ENCODE measurements at places on chromosomes 2 and 18.

DNA sequence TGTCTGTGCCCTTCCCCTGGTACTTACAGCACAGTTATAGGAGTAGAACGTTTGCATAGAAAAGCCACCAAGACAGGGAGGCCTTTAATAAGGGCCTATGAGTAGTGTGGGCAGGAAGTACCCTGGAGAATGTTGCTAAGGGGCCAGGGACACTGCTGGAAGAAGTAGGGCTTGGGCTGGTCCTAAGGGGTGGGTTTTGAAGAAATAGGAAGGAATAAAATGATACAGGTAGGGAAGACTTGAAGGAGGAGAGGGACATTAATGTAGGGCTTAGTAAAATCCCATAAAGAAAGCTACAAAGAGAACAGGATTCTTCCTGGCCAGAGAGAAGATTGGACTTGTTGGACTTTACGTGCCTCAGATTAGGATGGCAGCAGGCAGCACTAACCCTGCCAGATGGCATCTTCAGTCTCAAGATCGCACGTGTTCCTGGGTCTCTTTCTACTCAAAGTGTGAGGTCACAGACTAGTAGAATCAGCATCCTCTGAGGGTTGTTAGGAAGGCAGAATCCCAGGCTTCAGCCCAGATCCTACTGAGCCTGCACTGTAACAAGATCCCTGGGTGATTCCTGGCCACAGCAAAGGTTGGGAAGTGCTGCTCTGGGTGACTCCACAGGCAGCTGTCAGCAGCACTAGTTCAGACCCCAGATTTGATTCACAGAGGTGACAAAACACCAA, 39.2 kb downstream of the EPAS1 start:
- DNase-seq: no peak

DNA sequence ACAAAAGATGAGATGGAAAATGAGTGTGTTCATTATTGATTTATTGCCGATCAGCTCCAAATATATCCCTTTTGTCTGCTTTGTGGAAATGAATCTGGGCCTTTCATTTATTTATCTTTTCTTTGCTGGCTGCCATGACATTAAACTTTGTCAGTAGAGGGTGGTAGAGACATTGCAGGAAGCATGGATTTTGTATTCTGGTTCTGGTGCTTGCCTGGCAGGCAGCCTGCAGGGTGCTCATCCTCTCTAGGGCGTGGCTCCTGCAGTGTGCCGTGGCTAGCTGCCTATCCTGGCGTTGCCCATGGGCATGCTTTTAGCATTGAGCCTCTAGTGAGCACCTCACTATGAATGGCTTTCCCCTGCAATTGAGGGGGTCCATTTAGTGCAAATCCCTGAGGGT, 593.1 kb downstream of the RNF144A start:
- DNase-seq: no peak

DNA sequence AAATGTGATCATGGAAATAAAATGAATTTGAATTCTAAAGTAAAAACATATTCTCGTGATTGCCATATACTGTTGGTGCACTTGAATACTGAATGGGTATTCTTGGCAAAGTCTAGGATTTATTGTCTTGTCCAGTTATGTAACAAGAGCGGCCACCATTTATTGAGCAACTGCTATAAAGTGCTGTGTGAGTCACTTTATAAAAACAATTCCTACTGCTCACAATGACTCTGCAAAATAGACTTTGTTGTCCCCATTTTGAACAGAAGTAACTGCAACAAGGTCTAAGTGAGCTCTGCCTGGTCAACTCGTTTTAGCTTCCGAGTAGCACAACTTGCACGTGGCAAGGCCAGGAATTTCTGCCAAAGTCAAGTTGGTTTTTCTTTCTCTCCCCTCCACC, 995.6 kb upstream of the FANCL start:
- no peak for DNase-seq

DNA sequence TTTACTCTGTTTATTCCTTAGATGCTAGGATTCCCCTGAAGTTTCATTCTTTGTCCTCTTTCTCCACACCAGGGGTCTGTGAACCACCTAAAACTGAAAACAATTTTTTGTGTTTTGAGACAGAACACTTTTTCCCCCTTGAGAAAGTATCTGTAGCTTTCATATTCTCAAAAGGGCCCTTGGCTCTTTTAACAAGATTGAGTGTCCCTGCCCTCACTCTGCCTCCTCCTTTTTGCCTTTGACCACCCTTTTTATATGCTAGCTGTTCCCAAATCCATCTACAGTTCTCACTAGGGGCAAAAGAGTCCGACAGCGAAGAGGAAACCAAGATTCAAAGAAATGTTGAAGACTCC, 883 bp upstream of the EHBP1 start:
- no peak for DNase-seq

DNA sequence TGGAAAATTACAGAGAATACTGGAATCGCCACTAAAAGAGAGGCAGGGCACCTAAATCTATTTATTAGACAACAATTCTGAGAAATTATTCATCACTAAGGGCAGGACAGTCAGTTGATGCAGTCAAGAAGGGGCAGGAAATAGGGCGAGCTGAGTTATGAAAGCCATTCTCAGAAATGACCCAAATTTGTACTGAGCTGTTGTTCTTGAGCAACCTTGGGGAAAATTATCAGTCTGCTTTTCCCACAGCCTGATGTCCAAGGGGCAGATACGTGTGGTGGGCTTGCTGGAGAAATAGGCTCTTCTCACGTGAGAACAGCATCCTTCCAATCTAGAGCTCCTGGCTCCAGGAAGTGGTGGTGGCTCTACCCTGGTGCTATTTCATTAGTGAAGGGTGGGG, 38.6 kb downstream of the STON1 start:
- no peak for DNase-seq

Measured in GM06990 (cell line).